IPS-NIHi11 (cell line): ENCODE measurements at places on chromosomes 12 and 14.

- DNase-seq: no peak
Measured at GRCh38 chr14:26289891-26290486, 307.8 kb downstream of the NOVA1 start.

GRCh38 chr14:53956427-53957201, at the start of gene BMP4:
BMP4 (minus strand) TSS chr14:53956825; CDS start chr14:53952222, 4,603 bp downstream.
- peak; percentile 84 for DNase-seq

DNA sequence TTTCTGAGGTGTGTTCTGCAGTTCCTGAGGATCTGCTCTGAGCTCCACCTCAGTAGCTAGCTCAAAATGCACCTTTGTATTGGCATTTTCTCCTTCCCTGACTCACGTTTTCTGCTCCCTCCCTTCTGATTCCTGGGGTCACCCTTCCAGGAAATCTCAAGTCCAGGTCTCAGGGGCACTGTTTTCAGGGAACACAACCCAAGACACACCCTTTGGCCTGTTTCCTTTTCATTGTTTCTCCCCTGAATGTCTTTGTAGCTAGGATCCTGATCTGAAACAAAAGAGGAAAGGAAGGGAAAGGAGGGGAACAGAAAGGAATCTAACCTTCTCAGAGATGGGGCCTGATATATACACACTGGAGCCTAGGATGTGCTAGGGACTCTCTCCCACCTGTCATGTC, 7.3 kb upstream of the RIPK3 start:
- DNase-seq: no peak

DNA sequence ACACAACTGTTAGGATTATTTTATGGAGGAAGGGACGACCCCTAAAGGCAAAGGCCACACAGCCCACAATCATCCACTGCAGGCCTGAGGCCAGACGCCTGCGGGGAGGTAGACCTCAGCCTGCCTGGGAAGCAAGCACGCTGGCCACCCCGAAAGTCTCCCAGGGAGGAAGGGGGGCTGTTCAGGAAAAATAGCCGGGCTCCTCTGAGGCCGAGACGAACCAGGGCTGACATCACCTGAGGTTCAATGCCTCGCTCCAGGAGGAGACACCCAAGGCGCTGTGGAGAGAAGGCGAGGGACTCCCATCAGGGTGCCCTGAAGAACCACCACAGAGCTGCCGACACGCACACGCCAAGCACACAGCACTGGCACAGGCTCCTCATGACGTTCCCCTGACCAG, 127.4 kb downstream of the PIWIL1 start:
- DNase-seq: no peak

- no peak for DNase-seq
Measured at GRCh38 chr12:24491968-24492367, 456.9 kb downstream of the BCAT1 start.

GRCh38 chr12:25269701-25270100, 19.0 kb upstream of the KRAS start:
- no peak for DNase-seq

GRCh38 chr12:53579545-53579955, 46.6 kb downstream of the ATF7 start:
- no peak for DNase-seq

DNA sequence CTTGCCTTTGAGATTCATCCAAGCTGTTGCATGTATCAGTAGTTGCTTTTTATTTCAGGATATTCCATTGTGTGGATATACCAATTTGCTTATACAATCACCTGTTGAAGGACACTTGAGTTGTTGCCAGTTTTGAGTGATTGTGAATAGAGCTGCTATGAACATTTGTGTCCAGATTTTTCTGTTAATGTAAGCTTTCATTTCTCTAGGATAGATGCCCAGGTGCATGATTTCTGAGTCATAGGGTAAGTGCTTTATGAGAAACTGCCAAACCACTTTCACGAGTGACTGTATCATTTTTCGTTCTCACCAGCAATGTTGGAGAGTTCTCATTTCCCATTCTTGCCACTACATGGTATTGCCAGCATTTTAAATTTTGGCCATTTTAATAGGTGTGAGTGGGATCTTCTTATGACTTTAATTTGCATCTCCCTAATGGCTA, 434.6 kb upstream of the RGS6 start:
- no peak for DNase-seq

GRCh38 chr14:60647081-60647836, 2.0 kb downstream of the SIX1 start:
- DNase-seq: no peak

GRCh38 chr12:120710805-120711296, 593 bp downstream of the UNC119B start:
- DNase-seq: peak; percentile 66

- DNase-seq: no peak
Measured at GRCh38 chr12:3329361-3329760, 161.6 kb upstream of the PRMT8 start.

DNA sequence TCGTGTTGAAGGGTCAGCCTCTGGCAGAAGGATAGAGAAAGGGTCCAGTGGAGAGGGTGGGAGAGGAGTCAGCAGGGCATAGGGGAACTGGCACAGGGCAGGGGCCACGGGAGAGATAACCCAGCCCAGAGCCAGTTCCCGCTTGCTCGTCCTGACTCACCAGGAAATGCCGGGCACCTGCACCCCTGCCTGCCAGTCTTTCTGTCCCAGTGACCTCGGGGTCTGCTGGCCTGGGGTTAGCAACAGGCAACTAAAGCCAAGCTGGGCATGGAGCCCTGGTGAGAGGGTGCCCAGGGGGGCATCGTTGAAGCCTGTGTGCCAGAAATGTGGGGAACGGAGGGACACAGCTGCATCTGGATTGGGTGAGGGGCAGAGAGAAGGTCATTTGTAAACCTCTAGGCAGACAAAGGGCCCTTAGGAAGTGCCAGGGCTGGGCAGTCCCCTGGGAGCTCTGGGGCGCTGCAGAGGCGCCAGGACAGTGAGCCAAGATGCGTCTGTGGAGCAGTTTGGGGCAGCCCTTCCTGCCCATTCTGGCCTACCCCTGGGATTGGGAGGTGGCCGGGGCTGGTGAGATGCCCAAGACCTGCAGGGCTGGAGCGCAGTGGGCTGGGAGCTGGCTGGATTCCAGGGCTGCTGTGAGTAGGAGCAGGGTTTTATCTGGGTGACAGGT, 5.5 kb downstream of the TNFAIP2 start:
- DNase-seq: no peak
